Testis (tissue), 5 donors: ENCODE measurements at places on chromosomes 6 and 20. TPM values are rescaled to one million over a fixed set of nuclear protein-coding genes. Genes with fewer than 3 reads are reported as not detected.
A peak's percentile ranks its signal among the peaks of the same experiment; 100 is the strongest.

GRCh38 chr20:17849901-17850683, 118.5 kb downstream of the SNX5 start:
- H3K4me1 ChIP-seq = peaks cover 6% of the 10 kb centered on the region
- no peaks in the 10 kb centered on the region for H3K27me3 ChIP-seq
- no peaks in the 10 kb centered on the region for H3K36me3 ChIP-seq
- H3K27ac ChIP-seq = no peak overlapping the region
- DNase-seq = peak; percentile 65

DNA sequence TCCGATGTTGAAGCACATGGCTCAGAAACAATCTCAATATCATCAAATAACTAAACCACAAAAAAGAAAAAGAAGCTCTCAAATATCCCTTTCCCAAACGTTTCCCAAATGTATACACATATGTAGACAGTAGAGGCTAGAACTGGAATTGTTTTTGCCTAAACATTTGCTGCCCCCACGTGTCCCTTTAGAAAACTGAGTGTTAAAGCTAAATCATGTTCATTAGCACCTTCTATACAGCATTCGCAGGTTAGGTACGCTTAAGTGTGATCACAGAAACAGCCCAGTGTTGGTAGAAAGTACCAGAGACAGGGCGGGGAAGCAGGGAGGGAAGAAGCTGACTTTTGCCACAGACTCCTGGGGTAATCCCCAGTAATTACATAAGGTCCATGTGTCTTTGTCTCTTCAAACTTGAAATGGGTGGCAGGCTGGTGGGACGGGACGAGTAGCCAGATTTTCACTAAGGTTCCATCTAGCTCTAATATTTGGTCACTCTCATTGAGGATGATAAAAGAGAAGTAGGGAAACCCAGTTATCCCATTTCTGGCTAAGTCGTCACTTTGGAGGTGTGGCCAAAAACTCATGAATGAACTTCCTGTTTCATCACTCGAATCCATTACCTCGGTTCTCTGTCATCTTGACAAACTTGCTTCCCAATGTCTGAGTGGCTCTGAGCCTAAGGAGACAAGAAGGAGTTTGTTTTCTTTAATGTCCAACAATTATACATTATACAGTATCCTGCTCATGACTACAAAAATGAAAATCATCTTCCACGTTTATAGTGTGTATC, 15.0 kb upstream of the TFAP2A start:
- H3K4me3 ChIP-seq = no peak overlapping the region
- no peak for DNase-seq
- peaks cover 11% of the 10 kb centered on the region for H3K4me1 ChIP-seq
- no peaks in the 10 kb centered on the region for H3K27me3 ChIP-seq
- H3K36me3 ChIP-seq = no peaks in the 10 kb centered on the region

DNA sequence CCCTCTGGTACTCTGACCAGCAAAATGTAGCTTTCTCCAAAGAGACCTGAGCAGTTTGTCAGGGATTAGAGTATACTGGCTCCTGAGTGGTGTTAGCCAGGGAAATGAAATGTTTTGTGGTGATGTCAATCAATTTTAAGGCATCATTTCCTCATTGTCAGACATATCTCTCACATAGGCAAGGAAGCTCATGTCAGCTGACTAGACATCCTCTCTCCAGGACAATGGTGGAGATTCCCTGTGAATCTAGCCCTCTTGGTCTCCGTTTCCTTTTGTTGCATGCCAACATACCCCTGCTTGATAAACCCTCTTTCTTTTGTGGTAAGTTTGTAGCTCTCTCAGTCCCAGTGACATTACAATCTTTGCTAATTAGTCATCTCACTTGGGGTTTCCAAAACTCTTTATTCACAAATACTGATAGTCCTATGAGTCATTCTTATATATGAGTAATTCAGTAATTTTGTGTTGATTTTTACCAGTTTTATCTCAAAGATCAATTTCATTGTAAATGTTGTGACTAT, 135.6 kb upstream of the PTPRK start:
- no peak overlapping the region for H3K27ac ChIP-seq
- DNase-seq = no peak
- H3K4me3 ChIP-seq = no peak overlapping the region
- no peaks in the 10 kb centered on the region for H3K4me1 ChIP-seq
- no peaks in the 10 kb centered on the region for H3K27me3 ChIP-seq

OR2B6 gene
- not detected for total RNA-seq

- no peak for DNase-seq
- no peak overlapping the region for H3K27ac ChIP-seq
- no peaks in the 10 kb centered on the region for H3K4me1 ChIP-seq
- H3K4me3 ChIP-seq = no peak overlapping the region
- no peaks in the 10 kb centered on the region for H3K36me3 ChIP-seq
These were observed 396.2 kb downstream of the UTRN start for GRCh38 chr6:144681334-144681733.

GRCh38 chr20:33663161-33664084, 1.3 kb downstream of the C20orf144 start:
- no peaks in the 10 kb centered on the region for H3K27me3 ChIP-seq
- no peaks in the 10 kb centered on the region for H3K36me3 ChIP-seq
- peak overlapping the region; percentile 72 for H3K27ac ChIP-seq
- DNase-seq = peak; percentile 82
- peak overlapping the region; percentile 75 for H3K4me3 ChIP-seq

GRCh38 chr6:12899046-12899833, 182.7 kb downstream of the PHACTR1 start:
- H3K4me1 ChIP-seq = no peaks in the 10 kb centered on the region
- no peak overlapping the region for H3K4me3 ChIP-seq
- no peaks in the 10 kb centered on the region for H3K36me3 ChIP-seq
- no peaks in the 10 kb centered on the region for H3K27me3 ChIP-seq
- no peak for DNase-seq

- H3K4me1 ChIP-seq = no peaks in the 10 kb centered on the region
- no peak for DNase-seq
- no peaks in the 10 kb centered on the region for H3K27me3 ChIP-seq
These were observed 4.1 kb downstream of the CNBD2 start for GRCh38 chr20:35972462-35972861.

DNA sequence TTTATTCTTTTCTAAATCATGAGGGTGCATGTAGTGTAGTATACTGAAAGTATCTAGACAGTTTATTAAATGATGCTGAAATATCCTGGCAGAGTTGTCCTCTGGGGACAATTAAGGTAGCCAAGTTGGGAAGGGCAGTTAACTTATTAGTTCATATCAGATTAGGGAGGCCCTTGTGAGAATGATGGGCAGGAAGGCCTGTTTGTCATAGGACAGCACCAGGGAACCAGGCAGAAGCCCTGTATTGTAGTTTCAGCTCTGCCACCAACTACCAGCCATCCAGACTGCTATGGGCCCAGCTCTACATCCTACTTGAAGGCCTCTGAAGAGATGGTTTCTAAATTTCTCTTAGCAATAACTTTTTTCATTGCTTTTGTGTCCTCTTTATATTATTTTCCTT, 4.0 kb downstream of the MYLIP start:
- H3K27me3 ChIP-seq = no peaks in the 10 kb centered on the region
- H3K27ac ChIP-seq = no peak overlapping the region
- H3K36me3 ChIP-seq = no peaks in the 10 kb centered on the region
- peak; percentile 44 for DNase-seq
- H3K4me3 ChIP-seq = no peak overlapping the region
- H3K4me1 ChIP-seq = peaks cover 36% of the 10 kb centered on the region

- no peaks in the 10 kb centered on the region for H3K4me1 ChIP-seq
- H3K4me3 ChIP-seq = no peak overlapping the region
- no peak overlapping the region for H3K27ac ChIP-seq
- H3K36me3 ChIP-seq = no peaks in the 10 kb centered on the region
- DNase-seq = no peak
These were observed 656.1 kb downstream of the EPHA7 start for GRCh38 chr6:92763274-92763584.

ELOVL2 gene
- total RNA-seq = 25.0 TPM

GRCh38 chr6:80566361-80566760, 459.9 kb downstream of the BCKDHB start:
- no peak overlapping the region for H3K27ac ChIP-seq
- H3K4me1 ChIP-seq = no peaks in the 10 kb centered on the region
- H3K4me3 ChIP-seq = no peak overlapping the region
- no peak for DNase-seq
